ENCODE measurements at places on chromosomes 6 and 20.

GRCh38 chr6:111238464-111239119 is 151.3 kb downstream of the SLC16A10 start:
- DNase-seq: no peak

DNA sequence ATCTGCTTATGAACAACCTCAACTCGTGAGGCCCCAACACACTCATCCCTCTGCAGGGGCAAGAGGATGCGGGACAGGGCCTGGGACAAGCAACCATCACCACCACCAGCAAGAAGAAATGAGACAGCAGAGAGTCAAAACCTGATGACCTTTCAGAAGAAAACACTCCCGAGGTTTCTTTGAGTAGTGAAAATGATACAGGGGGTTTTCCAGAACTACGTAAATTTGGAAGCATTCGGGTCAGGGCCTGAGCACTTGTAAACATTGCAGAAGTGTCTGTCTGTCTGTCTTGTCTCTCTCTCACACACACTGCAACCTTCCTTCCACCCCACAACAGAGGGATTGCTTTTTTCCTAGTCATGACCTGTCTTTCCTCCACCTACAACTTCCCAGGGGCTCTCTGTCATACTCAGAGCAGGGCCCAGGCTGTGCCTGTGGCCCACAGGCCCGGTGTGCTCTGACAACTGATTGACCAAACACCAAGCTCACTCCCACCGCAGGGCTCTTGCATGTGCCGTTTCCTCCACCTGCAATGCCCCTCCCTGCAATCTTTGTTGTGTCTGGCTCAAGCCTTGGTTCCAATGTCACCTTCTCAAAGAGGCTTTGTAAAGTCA is 90.9 kb downstream of the BMP7 start:
- DNase-seq: no peak

- no peak for DNase-seq
These were observed 20.9 kb downstream of the PTPRA start for GRCh38 chr20:2894221-2894620.

DNA sequence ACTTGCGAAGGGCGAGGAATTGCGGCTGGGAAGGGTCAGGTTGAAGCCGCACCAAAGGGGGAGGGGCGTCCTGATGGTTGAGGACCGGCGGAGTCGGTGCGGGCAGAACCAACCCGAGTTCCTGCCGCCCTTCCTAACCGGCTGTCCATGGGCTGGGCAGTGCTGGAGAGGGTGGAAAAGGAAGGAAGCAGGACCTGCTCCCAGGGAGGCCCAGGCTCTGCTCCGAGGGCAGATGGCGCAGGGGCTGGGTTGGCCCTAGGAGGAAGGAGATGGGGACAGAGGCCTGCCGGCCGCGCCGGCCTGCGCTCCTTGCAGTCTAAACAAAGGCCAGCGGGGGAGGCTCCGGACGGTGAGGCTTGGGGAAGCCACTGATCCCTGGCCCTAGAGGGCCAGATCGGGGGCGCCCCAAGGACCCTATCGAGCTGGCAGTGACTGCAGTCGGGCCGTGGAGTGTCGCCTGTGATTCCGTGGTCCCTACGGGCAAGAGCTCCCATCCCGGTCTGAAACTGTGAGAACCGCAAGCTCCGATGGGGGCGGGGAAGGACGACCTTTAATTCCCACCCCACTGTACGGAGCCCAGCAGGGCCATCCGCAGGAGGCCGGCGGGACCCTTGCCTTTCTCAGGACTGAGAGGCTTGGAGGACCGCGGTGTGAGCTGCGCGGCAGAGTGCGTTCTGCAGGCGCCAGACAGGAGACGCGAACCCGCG is 39.4 kb downstream of the YTHDF1 start:
- DNase-seq: no peak

GRCh38 chr20:3560578-3560977 is 89.8 kb downstream of the ATRN start:
- no peak for DNase-seq

- no peak for DNase-seq
These were observed 26.7 kb downstream of the DIDO1 start for GRCh38 chr20:62899633-62900051.

DNA sequence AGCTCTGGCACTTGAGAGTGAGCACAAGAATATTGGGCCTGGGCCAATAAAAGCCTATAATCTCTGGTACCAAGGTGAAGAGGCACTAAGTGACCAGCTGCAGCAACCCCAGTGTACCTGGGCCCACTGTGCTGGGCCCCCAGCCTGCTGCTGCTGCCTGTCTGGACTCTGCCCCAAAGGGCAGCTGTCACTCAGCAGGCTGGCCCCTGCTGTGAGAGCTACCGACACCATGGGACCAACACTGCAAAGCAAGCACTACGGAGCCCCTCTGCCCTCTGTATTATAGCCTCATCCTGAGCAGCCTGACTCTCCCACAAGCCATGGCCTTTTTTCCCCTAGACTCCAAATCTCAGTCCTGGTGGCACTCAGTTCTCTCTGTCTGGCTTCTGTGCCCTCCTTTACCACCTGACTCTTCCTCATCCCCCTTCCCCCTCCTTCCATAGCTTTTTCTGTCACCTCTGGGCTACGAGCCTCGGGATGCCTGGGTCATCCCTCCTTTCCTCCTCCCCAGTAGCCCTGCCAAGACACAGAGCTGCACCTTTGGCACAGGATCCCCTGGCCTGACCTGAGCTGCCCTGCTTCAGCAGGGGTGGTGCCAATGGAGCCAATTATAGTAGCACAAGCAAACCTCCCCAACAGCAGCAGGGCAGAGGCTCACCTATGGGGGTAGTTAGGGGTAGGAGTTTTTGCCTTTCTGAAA is 14.2 kb downstream of the RRP36 start:
- DNase-seq: no peak

DNA sequence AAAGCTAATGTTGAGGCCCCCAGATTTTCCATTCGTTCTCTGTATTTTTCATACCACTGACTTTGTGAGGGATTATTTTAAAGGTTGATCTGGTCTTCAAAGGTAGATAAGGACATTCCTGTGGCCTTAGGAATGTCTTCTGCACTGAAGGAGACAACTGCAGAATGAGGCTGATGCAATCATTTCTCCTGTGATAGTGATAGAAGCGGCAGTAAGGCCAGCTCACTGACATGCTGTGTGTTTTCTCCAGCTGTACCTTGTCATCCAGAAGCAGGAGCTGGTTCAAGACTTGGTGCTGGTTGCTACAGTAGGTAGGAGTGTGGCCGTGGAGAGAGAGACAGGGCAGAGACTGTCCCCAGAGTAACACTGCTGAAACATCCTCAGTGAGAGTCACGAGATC is 53.8 kb downstream of the DCBLD1 start:
- DNase-seq: no peak

DNA sequence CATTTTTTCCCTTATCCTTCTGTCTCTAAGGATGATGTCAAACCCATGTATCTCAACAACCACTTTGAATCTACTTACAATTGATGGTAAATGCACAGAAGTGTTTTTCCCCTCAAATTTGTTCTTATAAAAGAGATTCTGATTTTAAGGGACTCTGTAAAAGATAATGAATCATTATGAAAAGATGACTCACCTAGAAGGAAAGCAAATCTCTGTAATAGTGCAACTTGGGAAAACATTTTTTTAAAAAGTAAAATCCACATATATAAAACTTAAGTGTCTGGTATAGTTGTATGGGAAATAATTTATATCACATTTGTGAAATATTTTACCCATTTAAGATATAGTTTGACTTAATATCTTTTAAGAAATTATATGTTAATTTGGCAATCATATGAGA is 137.0 kb downstream of the TINAG start:
- no peak for DNase-seq

- no peak for DNase-seq
These were observed 210.7 kb downstream of the BCAS1 start for GRCh38 chr20:53859684-53860083.

DNA sequence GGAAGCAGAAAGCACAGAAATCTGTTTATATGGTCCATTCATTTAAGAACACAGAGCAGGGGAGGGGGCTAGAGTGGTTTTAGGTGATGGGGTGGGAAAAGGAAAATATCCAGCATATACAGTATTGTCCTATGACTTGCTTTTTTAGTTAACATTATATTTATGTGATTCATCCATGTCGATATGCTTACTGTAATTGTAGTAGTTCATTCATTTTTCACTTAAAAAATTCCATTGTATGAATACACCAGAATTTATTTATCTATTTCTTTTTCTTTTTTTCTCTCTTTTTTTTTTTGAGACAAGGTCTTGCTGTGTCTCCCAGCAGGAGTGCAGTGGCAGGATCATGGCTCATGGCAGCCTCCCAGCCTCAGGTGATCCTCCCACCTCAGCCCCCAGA is 9.6 kb upstream of the PRIM2 start:
- no peak for DNase-seq

- no peak for DNase-seq
These were observed 3.8 kb downstream of the SLC13A3 start for GRCh38 chr20:46647469-46647868.

GRCh38 chr6:30311671-30312070 is 15.1 kb upstream of the TRIM39 start:
- no peak for DNase-seq

- DNase-seq: no peak
These were observed 89.1 kb upstream of the E2F3 start for GRCh38 chr6:20312606-20313005.

- DNase-seq: no peak
These were observed 10.7 kb upstream of the CLPSL2 start for GRCh38 chr6:35765739-35766138.

DNA sequence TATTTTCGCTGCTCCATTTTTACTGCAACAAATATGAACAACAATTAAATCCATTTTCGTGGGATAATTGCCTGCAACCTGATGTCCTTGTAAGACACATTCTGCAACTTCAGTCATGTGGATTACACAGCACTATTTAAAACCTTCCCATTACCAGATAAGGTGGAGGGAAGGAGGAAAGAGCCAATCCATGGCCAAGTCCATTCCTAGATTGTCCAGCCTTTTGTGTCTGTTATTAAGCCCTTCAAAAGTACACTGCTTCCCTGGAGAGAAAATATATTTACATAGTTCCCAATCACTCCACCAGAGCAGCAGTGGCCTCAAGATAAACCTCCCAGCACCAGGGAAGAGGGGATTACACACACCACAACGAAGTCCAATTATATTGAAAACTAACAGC is 347.9 kb downstream of the CDH26 start:
- no peak for DNase-seq

DNA sequence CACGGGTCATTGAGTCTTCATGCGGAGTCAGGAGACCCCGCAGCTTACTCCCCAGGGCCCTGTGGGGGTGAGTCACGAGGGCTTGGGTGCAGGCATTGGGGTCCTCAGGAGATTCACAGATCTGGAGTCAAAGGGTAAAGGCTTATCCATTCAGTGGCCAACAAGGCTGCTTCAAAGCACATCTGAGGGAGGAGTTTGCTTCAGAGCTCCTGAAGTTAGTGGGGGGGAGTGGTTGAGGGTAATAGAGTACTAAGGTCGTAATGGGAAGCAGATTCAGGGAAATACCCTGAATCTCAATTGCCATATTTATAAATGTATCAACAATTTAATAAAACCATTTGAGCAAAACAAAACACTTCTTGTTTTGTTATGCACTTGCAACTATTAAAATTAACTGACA is 37.3 kb downstream of the SH3BGRL2 start:
- DNase-seq: no peak

DNA sequence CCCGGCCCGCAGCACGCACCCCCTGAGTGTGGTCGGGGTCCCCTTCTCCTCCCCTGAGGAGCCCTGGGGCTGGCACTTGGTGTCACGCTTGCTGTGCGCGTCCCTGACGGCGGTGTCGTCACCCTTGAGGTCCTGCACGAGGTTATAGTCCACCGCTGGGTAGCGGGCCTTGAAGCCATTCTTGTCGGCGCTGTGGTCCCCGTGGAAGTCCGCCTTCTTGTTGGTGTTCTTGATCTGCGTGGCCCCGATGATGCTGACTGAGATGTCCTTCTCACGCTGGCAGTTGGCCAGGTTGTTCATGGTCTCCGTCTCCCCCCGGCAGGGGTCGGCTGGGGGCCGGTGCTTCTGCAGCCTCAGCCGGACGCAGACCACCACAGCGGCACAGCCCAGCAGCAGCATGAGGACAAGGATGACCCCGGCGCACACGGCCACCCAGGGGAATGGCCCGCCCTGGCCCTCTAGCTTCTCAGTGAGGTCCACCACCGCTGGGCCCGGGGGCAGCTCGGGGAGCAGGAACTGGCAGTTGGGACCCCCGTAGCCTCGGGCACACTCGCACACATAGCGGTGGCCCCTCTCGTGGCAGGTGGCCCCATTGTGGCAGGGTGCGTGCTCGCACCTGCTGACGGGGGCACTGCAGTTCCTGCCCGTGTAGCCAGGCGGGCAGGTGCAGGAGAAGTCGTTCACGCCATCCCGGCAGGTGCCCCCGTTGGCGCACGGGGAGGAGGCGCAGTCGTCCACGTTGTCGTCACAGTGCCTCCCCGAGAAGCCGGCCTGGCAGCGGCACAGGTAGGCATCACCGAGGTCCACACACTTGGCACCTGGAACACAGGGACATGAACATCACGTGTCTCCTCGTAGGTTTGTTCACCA is 7.4 kb downstream of the DLL1 start:
- no peak for DNase-seq

DNA sequence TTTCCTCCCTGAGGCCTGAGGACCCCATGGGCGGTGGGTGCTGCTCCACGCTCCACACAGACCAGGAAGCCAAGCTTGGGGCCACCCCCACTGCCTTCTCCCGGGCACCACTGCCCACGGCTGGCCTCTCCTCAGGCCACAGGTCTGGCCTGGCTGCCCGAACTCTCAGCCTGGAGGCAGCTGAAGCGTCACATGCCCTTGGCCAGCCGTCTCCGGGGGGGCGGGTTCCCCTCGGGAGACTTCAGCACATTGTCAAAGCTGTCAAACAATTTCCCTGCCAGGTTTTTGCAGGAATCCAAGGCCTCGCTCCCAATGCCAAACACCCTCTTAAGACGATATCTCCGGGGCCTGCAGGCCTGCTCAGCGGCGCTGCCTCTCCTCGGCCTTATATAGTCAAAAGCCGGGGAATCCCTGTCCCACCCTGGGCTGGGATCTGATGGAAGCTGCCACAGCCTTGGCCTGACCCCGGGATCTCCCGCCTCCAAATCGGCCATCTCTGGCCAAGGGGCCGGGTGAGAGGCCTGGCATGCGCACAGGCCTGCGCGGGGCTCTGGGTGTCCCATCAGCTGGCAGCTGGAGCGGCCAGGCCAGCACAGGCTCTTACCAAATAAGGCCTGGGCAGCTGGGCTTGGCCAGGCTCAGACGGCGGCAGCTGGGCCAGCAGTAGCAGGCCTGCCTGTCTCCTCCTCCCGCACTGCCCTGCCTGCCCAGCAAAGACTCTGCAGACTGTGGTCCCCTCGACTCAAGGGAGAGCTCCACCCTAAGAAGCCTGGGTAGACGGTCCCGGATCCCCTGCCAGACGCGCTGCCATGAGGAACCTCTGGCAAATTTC is 49.7 kb downstream of the RBM38 start:
- no peak for DNase-seq
